HFFc6 (cell line): ENCODE measurements at places on chromosomes 1 and 21. TPM values are rescaled to one million over a fixed set of nuclear protein-coding genes. Genes with fewer than 3 reads are reported as not detected.

DNA sequence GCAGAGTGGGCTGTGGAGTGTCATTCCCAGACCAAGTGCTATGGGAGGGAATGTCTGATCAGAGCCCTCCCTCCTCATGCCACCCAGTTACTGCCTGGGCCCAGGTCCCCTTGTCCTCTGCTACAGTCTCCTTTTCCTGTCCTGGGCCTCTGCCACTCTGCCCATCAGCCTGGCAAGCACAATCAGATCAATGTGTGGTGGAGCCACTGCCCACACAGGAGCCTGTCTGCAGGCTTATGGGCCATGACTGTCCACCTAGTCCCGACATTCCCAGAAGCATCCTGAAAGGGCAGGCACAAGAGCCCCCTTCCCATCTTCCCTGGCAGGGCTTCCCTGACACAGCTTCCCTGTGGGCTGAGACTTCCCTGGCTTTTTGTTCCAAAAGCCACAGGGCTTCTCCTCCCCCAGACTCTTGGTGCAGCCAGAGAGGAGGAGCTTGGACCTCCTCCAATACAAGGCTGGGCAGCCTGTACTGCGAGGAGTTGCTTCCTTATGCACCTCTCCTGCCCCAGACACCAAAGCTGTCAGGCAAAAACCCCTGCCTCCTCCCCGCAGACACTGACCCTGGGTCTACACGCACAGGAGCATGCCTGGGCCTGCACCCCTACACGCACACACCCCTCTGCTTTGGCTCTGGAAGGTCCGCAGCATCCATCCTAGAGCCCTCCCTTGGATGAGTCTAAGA, 29.2 kb upstream of the CNTN2 start:
- no peak for DNase-seq

GRCh38 chr1:78081980-78082860, 36.5 kb downstream of the GIPC2 start:
- DNase-seq, result peak; percentile 54

- no peak for DNase-seq
These were observed 19.1 kb downstream of the RCSD1 start for GRCh38 chr1:167648978-167649744.

- no peak for DNase-seq
These were observed 681.0 kb upstream of the ADAMTS5 start for GRCh38 chr21:27647921-27648320.

DNA sequence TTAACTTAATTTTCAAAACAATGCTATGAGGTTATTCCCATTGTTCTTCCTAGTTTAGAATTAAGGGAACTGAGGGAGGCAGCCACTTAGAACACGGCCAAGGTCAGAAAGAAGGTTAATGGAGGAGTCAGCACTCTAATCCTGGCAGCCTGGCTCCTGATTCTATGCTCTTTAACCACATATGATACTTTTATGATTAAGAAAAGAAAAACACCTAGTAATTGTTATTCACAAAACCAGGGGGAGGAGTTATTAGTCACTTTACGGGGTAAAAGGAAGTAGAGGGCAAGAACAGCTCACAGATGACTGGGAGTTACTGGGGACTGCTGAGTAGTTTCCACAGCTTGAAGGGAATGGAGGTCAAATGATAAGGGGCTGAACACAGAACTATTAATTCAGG, 38.6 kb downstream of the GADD45A start:
- DNase-seq, result peak; percentile 58

GRCh38 chr1:210428696-210429095, 100.0 kb downstream of the HHAT start:
- DNase-seq, result no peak

GRCh38 chr1:25030674-25031589, 100.9 kb upstream of the RUNX3 start:
- DNase-seq, result peak; percentile 15

GRCh38 chr1:225880636-225881035, 1.5 kb downstream of the TMEM63A start:
- DNase-seq, result no peak

DNA sequence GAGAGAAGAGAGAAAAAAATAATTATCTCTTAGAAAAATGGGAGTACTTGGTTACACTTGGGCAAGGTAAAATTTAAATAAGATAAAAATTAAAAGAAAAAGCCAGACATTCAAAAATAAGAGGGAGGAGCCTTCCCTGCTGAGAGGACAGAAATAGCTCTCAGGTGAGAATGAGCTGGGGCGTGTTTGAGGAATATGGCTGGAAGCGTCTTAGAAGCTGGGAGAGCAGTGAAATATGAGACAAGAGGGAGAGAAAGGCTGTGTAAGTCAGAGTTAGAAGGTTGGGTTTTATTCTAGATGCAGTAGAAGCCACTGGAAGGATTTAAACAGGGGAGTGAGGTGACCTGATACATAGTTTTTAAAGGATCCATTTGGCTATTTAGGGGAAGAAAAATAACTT, 154.2 kb upstream of the L1TD1 start:
- no peak for DNase-seq

DNA sequence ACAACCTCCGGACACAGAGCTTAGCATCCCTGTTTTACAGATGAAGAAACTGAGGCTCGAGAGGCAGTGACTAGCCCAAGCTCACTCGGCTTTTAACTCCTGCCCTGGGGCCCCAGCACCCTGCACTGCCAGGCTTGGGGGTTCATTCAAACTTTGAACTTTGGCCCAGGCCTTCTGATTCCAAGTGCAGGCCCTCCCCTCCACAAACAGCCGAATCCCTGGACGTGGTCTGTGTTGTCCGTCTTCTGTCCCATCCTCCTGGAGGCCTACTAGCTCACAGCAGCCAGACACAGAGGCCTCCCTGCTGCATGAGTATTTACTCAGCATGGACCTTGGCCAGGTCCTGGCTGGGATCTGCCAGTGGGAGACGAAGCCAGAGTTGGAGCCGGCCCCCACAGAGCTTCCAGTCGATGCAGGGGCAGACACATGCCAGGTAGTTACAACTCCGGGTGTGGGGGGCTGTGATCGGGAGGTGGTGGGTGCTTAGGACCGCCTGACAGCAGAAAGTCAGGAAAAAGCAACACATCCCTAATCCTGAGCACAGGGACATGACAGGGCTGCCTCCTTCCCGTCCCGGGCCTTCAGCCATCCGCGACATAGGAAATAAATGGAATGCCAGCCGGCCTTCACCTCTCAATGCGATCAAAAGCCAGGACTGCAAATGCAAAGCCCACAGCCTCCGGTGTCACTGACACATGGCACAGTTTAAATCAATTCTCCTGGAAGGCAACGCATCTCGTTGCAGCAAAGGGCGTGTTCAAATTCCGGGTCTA, 7.4 kb downstream of the IFFO2 start:
- DNase-seq, result peak; percentile 50

GRCh38 chr1:164765992-164766720, 207.2 kb downstream of the PBX1 start:
- DNase-seq, result no peak

DNA sequence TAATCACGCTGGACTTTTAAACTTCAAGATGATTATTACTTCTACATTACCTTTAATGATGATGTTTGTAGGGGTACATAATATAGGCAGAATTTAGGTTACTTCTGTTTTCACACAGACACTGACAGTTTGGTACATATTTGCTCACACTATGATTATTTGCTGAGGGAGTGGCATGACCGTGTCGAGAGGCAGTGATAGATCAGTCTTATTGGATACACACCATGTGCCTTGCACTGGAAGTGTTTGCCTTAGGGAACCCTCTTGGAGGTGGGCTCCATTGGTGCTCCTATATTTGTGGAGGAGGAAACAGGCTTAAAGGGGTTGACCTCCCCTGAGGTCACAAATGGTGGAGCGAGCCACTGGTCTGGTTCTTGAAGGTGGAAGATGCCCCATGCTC, 132.1 kb downstream of the PRDM2 start:
- DNase-seq, result no peak

DNA sequence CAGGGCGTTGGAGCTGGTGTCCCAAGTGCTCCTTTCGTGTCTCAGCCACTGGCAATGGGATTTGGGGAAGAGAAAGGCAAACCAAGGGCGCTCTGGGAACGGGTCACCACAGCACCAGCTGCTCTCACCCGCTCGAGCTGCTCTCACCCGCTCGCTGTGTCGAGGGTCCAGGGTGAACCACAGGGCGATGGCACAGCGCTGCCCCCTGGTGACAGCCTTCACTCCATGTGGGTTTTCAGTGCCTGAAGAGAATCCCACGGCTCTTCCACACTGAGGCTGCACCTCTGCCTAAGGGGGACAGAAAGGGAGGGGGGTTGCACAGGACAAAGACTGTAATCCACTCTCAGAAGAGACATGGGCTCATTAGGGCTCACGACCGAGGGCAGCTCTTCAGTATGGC, 7.1 kb upstream of the CLDN19 start:
- no peak for DNase-seq

DNA sequence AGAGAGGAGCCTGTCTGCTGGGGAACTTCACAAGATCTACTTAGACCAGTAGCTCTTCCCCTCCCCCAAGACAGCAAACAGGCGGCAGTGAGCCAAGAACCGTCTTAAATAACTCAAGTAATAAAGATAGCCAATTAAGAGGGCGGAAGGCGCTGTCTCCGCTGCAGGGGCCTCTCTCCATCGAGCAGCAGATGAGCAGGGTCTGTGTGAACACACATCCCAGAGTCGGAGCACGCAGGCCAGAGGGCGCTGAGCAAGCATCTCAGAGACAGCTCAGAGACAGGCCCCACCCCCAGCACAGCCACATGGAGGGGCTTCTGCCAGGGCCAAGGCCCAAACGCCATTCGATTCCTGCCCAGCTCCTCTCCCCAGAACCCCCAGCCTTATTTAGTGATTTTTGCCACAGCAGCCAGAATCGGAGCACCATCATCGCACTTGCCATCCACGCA, 11.1 kb downstream of the IFFO2 start:
- peak; percentile 43 for DNase-seq

GRCh38 chr1:14724678-14725077, 126.2 kb downstream of the KAZN start:
- no peak for DNase-seq

DNA sequence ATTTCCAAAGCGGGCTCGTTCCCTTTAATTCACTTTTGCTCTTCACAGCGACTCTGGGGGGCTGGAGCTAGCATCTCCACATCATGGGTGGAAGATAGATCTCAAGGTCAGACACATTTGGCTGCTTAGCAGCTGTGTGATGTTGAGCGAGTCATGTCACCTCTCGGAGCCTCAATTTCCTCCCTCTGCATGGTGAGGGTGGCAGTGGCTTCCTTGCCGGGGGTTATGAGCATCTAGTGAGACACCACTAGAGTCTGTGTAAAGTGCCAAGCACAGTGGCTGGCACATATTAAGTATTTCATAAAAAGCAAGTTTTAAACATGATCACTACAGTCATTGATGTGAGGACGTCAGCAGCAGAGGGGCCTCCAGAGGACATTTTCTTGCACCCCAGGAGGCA, 16.9 kb upstream of the ECE1 start:
- DNase-seq, result no peak

- DNase-seq, result peak; percentile 36
These were observed 860 bp downstream of the TMEM63A start for GRCh38 chr1:225881081-225881958.

DNA sequence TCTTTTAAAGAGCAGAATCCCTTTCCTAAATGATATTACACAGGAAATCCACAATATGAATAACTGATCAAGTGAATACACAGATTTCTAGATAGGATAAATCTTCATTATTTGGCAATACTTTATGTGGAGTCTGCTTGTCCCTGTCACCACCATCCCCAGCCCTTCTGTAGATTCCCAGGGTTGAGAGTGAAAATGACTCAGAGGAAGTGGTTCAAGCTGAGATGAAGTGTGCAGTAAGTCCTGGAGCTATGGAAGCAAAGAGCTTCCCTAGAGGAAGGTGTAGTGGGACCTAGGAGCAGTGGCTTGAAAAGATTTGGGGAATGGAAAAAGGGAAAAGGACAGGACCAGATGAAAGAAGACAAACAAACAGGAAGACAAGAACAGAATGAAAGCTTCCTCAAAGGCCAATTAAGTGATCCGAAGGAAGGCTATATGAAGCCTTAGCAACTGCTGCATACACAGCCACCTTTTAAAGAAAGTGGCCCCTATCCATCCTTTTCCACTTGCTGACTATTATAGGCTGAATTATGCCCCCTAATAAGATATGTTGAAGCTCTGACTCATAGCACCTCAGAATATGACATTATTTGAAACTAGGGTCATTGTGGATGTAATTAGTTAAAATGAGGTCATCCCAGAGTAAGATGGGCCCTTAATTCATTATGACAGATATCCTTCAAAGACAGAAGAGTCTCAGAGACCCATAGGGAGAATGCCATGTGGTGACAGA, 96.5 kb upstream of the CAMK1G start:
- DNase-seq, result peak; percentile 52

GRCh38 chr21:46127239-46128105, 27.9 kb downstream of the FTCD start:
- DNase-seq, result no peak

GRCh38 chr1:246876431-246876830, 55.3 kb downstream of the AHCTF1 start:
- no peak for DNase-seq

GRCh38 chr1:168643152-168643551, 66.7 kb downstream of the XCL1 start:
- peak; percentile 12 for DNase-seq

DNA sequence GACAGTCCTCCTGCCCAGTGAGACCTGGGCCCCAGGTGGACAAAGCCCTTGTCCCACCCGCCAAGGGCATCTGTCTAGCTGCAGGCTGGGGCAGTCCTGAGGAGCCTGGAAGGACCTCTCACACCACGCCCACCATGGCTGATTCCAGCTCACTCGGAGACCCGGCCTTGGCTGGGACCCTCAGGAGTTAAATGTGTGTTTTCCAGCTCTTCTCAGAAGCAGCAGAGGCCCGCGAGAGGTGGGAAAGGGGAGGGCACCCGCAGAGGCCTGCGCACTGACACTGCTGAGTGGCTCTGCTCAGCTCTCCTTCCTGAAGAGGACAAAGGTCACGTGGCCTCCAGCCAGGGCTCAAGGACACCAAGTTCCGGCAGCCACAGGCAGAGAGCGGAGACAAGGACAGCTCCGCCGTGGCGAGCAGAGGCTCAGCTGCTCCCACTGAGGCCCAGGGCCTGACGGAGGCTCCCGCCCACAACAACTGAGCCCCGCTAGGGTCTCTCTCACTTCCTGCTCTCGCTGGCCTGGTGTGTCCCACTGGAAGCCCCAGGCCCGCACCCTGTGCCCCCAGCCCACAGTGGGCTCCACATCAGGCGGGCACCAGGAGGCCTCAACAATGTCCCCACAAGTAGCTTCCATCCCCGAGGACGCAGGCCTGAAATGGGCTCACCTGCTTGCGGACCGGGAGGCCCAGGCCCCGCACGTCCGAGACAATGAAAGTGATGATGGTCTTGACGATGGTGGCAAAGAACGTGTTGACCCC, 16.9 kb downstream of the SLC19A1 start:
- no peak for DNase-seq

PM20D1 gene
- not detected in 3 replicates for total RNA-seq

SFT2D2 gene
- total RNA-seq, result 54.9 to 56.5 TPM (median 55.5 TPM) in 3 replicates

CD101 gene
- not detected in 3 replicates for total RNA-seq

LMX1A gene
- not detected in 3 replicates for total RNA-seq

GPR25 gene
- total RNA-seq, result not detected in 3 replicates

VANGL2 gene
- not detected in 2 replicates for total RNA-seq

BGLAP gene
- total RNA-seq, result 0.29 to 0.62 TPM (median 0.53 TPM) in 3 replicates

EPHB2 gene
- total RNA-seq, result 13.1 to 35.1 TPM (median 18.5 TPM) in 3 replicates

RHOU gene
- total RNA-seq, result 0.21 to 0.42 TPM (median 0.31 TPM) in 3 replicates

KLHL17 gene
- total RNA-seq, result 13.0 to 16.1 TPM (median 13.4 TPM) in 3 replicates

HLX gene
- total RNA-seq, result 7.4 to 11.7 TPM (median 11.4 TPM) in 3 replicates

TNFRSF4 gene
- not detected in 3 replicates for total RNA-seq
